ENCODE measurements at places on chromosomes 7 and 10.

- DNase-seq, result no peak
These were observed 25.8 kb downstream of the ZNF800 start for GRCh38 chr7:127366680-127367079.

DNA sequence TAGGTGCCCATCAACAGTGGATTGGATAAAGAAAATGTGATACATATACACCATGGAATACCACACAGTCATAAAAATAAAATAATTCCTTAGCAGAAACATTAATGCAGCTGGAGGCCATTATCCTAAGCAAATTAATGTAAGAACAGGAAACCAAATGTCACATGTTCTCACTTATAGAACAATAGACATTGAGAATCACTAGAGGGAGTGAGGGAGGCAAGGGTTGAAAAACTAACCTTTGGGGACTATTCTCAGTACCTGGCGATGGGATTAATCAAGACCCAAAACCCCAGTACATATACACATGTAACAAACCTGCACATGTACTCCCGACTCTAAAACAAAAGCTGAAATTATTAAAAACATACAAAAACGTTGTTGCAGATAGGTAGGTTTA is 222.6 kb downstream of the SEMA3E start:
- DNase-seq, result no peak

DNA sequence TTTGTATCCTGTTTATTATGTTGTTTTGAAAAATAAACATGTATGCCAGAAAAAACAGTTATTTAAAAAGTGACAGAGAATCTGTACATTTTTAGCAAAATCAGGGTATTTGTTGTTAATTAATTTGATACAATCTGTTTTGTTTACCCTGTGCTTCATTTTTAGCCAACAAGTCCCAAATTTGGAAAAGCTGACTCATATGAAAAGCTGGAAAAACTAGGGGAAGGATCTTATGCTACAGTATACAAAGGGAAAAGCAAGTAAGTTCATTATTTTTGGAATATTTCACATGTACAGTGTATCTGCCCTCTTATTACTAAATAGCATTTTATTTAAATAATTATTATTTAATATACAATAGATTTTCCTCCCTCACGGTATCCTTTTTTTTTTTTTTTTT is 151.4 kb downstream of the CDK14 start:
- DNase-seq, result no peak

DNA sequence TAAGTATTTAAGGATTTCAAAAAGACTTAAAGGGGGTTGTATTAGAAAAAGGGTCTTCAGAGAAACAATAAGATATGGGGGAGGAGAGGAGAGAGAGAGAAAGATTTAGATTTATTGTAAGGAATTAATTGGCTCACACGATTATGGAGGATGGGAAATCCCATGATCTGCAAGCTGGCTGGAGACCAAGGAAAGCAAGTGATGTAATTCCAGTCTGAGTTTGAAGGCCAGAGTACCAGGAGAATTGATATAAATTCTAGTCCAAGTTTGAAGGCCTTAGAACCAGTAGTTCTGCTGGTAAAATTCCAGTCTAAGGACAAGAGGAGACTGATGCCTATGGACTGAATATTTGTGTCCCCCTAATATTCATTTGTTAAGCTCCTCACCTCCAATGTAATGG is 20.6 kb upstream of the SLC13A1 start:
- no peak for DNase-seq

DNA sequence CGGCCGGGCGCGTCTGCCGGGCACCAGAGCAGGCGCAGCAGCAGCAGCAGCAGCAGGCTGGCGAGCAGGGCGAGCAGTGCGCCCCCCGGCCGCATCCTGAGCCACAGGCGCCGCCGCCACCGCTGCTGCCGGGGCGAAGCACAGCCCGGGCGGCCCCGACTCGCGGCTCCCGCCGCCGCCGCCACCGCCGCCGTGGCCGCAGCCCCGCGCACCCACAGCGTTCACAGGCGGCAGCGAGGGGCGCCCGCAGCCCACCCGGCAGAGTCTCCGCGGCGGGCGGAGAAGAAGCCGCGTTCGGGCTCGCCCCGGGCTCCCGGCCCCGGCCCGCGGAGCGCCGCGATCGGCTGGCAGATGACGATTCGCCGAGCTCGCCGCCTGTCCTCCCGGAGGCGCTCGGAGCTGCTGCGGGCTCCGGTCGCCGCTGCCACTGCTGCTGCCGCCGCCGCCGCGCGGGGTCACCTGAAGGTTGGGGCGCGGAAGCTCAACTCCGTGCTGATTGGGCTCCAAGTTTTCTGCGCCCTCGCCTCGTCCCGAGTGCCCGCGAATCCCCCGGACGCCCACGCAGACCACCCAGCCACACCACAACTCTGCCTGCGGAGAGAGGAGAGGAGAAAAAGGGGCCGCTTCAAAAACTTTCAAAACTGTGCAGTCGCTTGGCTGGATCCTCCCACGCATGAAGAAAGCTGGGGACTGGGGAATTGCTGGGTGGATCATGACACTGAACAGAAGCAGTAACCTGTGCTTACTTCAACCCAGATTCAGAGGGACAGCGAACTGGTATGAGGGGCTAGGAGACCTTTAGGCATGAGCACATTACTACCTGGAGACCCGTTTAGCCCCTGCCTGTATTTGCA is at the start of gene ST8SIA6:
ST8SIA6 (minus strand) TSS at position 435 of the 854 bp plus-strand sequence; CDS start at position 95, 340 bp downstream.
- peak; percentile 83 for DNase-seq

DNA sequence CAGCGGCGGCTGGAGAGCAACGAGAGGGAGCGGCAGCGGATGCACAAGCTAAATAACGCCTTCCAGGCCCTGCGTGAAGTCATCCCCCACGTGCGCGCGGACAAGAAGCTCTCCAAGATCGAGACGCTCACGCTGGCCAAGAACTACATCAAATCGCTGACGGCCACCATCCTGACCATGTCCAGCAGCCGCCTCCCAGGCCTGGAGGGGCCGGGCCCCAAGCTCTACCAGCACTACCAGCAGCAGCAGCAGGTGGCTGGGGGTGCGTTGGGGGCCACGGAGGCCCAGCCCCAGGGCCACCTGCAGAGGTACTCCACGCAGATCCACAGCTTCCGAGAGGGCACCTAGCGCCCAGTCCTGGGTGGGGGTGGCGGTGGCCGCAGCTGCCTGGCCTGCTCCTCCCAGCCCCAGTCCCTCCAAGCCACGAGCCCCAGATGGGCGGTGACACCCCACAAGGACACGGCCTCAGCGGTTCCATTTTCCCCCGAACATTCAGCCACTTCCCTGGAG is 1.3 kb downstream of the BHLHA15 start:
- DNase-seq, result peak; percentile 47

DNA sequence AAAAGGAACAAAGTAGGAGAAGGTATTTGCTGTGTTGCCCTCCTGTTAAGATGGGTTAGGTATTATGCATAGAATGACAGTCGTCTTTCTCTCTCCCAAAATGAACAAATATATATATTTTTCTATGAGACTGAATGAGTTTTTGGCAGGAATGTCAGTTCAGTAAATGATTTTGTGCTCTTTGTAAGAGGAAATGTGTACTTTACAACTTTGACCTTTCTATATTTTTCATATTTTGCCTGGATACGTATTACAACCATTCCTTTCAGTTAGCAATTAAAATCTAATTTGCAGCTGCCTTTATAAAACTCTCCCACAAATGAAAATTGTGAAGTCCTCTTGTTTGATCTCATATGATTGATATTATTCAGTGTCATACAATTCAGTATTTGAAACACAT is 336.6 kb upstream of the MEOX2 start:
- no peak for DNase-seq

DNA sequence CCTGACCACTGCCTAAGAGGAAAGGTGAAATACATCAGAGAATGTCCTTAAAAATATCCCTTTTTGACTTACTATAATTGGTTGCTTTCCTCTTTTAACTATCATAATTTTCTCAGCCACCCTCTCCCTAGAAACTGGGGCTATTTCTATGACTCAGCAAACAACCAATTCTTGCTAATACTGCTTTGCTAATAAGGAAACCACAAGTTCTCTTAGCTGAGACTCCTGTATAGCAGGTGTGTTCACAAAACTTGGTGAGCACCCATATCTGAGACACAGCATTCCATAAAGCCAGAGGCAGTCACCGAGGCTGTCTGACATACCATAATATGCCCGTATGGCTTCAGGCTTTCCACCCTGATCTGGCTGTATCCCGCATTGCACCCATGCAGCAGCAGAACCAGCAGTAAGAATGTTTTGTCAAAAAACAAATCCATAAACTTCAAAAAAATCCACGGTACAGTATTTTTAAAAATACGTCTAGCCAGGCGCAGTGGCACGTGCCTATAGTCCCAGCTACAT is 191.7 kb upstream of the C7orf33 start:
- no peak for DNase-seq

GRCh38 chr10:35219891-35220890 is 93.5 kb downstream of the CREM start:
- DNase-seq, result no peak

- peak; percentile 61 for DNase-seq
These were observed 87.3 kb upstream of the KAT6B start for GRCh38 chr10:74738985-74739567.

- no peak for DNase-seq
These were observed 28.1 kb upstream of the SGMS1 start for GRCh38 chr10:50651808-50652207.
